ENCODE measurements at places on chromosomes 2 and 18.

GRCh38 chr2:1414121-1414520 lies 858 bp downstream of the TPO start:
- DNase-seq: no peak

DNA sequence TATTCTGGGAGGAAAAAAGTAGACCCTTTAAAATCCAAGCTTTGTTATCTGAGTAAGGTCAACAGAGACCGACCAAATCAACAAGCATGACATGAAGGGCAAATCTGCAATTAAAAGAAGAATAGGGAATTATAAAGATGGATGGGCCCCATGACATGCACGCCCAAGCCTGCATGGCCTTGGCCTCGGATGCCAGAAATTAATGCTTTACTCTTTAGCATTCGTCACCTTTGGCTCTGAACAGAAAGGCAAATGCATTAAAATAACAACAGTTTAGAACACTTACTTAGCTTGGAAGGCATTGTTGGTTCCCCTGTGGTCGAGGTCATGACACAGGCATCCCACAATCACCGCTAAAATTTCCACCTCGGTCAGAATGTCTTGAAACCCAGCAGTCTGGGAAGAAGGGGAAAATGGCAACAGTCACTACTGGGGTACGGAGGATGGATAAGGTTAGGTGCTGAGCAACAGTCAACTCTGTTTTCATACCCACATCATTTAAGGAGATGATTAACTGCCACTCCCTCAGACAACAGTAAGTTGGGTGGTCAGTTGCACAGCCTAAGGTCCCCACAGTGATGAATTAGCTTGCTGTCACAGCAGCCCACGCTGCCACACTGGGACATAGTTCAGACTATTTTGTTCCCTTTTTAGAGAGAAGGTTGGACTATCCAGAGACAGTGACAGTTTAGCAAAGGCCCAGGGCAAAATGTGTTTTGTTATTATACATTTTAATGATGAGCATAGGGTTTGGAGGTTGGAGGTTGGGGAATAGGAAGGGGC lies 319.1 kb downstream of the AGPS start:
- no peak for DNase-seq

DNA sequence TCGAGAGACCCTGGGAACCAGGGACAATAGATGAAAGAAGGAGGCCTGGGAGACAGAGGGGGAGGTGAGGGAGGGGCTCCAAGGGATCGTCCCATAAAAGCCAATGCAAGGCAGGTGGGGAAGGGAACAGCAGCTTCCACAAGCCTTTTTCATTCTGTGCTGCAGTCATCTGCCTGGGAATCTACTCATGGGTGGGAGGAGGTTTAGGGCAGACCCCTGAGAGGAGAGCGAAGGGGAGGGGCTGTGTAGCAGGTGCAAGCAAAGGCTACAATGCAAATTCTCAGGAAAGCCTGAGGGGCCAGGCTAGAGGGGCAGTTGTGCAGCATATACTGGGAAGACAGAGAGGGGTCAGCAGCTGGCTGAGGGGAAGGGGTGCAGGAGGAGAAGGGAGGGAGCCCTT lies 135.4 kb downstream of the SETBP1 start:
- DNase-seq: no peak

DNA sequence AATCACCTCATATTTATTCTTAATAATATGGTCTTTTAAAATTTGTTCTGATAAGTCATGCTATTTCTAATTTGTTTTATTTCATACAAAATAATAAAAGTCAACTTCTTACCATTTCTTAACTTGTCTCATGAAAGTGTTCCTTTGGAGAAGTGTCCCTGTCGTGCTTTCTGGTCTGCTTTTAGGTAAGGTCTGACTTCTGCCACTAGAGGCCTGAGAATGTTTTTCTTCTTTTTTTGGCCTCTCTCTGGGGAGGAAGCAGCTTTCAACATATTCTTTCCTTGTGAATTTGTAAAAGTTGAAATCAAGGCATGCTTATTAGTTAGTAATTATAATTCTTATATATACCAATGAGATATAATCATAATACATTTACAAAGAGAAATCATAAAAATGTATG lies 39.4 kb downstream of the MAP2 start:
- DNase-seq: no peak

- DNase-seq: no peak
These were observed 137.1 kb downstream of the VWC2L start for GRCh38 chr2:214547931-214548330.
